ENCODE measurements at places on chromosomes 13 and 19. TPM values are rescaled to one million over a fixed set of nuclear protein-coding genes. Genes with fewer than 3 reads are reported as not detected.

GRCh38 chr13:108851660-108852059 lies 222.2 kb downstream of the MYO16 start:
- no peak for ATAC-seq
- H3K4me3 ChIP-seq = no peak overlapping the region
- no peaks in the 10 kb centered on the region for H3K36me3 ChIP-seq
- H3K4me1 ChIP-seq = no peaks in the 10 kb centered on the region
- peaks cover 15% of the 10 kb centered on the region for H3K27me3 ChIP-seq

Gene PTGIR
- total RNA-seq = 12.9 TPM

Gene DNAAF3
- total RNA-seq = 0.35 TPM

Gene SLC7A10
- not detected for total RNA-seq

Gene GDF15
- 0.45 TPM for total RNA-seq

Gene KIR3DL2
- 2.2 TPM for total RNA-seq

Gene TRAPPC5
- total RNA-seq = 82.5 TPM

- H3K4me3 ChIP-seq = peak overlapping the region; percentile 4
- no peak for ATAC-seq
Observed at GRCh38 chr19:40512473-40513344, 45.9 kb downstream of the SPTBN4 start.

- H3K27ac ChIP-seq = no peak overlapping the region
- H3K36me3 ChIP-seq = no peaks in the 10 kb centered on the region
- H3K4me3 ChIP-seq = no peak overlapping the region
- no peaks in the 10 kb centered on the region for H3K4me1 ChIP-seq
- H3K27me3 ChIP-seq = no peaks in the 10 kb centered on the region
Observed at GRCh38 chr13:89363144-89363543, 1692.0 kb downstream of the SLITRK5 start.

All from activated T-helper 17 cell treated with anti-CD3 and anti-CD28 coated beads, Interleukin-2, amount 50 U/mL, for 72 hours (primary cell).